Heart right ventricle (tissue), 16 donors: ENCODE measurements at places on chromosomes 2 and 18. TPM values are rescaled to one million over a fixed set of nuclear protein-coding genes. Genes with fewer than 3 reads are reported as not detected.

- H3K4me1 ChIP-seq: peaks cover 25% of the 10 kb centered on the region
- peaks cover 88% of the 10 kb centered on the region for H3K36me3 ChIP-seq
- H3K27me3 ChIP-seq: no peaks in the 10 kb centered on the region
- no peak for DNase-seq
- H3K27ac ChIP-seq: no peak overlapping the region
Measured at GRCh38 chr2:232842689-232843088, 27.4 kb upstream of the SNORC start.

- no peaks in the 10 kb centered on the region for H3K4me1 ChIP-seq
- H3K27me3 ChIP-seq: no peaks in the 10 kb centered on the region
- H3K27ac ChIP-seq: no peak overlapping the region
- H3K4me3 ChIP-seq: no peak overlapping the region
- H3K36me3 ChIP-seq: no peaks in the 10 kb centered on the region
Measured at GRCh38 chr2:220228310-220229006, 601.0 kb downstream of the SLC4A3 start.

ATG9A gene
- total RNA-seq: 84.6 TPM

DNA sequence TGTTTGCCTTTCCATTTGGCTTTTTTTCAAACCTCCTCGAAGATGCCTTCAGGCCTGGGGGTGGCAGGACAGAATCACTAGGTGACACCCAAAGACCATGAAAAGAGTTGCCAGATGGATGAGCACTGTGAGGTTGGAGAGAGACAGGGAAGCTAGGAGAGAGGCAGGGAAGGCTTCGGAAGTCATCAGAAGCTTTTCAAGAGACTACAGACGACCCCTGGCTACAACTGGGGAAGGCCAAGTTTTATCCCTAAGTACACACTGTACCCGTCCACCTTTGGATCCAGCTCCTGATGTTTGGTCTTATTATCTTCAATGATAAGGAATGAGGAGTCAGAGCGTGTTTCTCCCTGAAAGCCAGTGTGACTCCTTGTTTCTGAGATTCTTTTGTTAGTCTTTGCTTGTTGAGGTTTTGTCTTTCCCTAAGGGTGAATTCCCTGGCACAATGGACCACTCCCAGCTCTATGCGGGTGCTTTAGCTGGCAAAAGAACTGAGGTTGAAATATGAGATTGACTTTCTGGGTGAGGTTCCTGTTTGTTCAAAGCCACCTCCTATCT is 33.4 kb upstream of the SLC9A2 start:
- H3K4me3 ChIP-seq: no peak overlapping the region
- H3K27me3 ChIP-seq: no peaks in the 10 kb centered on the region
- H3K4me1 ChIP-seq: no peaks in the 10 kb centered on the region
- H3K36me3 ChIP-seq: no peaks in the 10 kb centered on the region
- no peak for DNase-seq
- no peak overlapping the region for H3K27ac ChIP-seq
